GDM1 (cell line): ENCODE measurements at places on chromosomes 7 and 10.
A peak's percentile ranks its signal among the peaks of the same experiment; 100 is the strongest.

DNA sequence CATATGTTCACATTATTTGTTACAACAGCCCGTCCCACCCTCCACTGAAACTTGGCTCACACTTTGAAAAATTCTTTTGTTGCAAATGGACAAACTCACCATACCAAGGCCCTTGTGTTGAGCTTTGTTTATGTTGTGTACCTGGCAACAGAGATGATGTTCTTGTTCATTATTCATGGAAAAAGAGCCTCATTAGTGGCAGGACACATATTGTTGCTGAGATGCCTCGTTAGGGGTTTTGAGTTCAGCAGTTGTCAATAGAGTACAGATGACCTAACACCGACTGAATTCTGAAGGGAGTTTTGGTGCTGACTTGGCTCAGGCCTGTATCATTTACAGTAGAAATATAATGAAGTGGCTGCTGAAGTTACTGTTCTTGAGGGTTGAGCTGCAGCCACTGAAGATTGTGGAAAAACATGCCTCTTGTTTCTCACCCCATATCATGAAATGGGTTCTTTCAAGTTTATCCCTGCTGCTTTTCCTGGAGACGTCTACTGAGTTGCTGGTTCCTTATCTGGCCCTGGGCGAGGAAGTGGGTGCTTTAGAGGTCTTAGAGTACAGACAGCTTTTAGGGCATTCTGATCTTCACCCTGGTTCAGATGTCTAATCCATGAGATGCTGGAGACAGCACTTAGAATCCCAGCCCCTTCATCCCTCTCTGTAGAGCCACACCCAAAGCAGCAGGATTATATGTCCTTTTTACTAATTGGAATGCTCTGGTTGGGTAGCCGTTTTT lies 149.7 kb downstream of the WNT2 start:
- no peak for DNase-seq

GRCh38 chr10:125691160-125691981 lies 8.4 kb upstream of the TEX36 start:
- no peak for DNase-seq

DNA sequence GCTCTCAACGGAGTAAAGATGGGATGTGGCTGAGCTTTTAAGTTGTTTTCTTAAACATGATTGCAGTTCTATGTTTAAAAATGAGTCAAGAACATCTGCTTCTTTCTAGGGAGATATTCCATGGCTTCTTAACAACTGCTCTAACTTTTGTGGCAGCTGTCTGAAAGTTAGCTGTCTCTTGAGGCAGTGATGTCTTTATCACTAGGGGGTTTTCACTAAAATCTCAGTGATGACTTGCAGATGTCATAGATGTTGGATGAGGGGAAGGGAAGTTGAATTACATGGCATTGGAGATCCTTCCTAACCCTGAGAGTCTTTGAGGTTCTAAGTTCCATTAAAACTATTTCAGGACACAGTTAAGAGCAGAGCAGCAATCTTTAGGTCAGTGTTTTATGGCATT lies 43.5 kb downstream of the PRKG1 start:
- no peak for DNase-seq

GRCh38 chr7:96178581-96178980 lies 143.3 kb downstream of the SLC25A13 start:
- DNase-seq, result no peak

GRCh38 chr7:99365318-99366141 lies 9.0 kb upstream of the ARPC1B start:
- DNase-seq, result peak; percentile 24

- DNase-seq, result no peak
Measured at GRCh38 chr7:37284805-37285231, 163.8 kb downstream of the ELMO1 start.

DNA sequence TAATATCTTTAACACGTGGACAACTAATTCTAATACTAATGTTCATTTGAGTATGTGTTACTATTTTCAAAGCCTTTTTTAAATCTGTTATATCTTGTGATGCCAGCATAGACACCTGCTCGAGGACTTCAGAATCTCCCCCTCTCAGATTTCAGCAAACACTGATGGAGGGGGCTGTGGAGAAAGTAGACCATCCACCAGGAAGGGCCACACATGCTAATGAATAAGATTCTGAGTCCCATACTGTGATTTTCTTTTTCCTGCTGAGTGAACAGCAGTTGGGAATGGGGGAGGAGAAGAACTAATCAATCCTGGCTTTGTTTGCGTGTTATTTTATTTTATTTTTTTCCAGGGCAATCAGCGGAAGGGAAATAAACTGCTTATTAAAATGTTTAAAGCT lies 157.9 kb upstream of the CSTF2T start:
- no peak for DNase-seq

- DNase-seq, result peak; percentile 43
Measured at GRCh38 chr7:108294595-108294994, 161.6 kb downstream of the NRCAM start.

- DNase-seq, result no peak
Measured at GRCh38 chr10:77144656-77145055, 493.0 kb downstream of the KCNMA1 start.
